ENCODE measurements at places on chromosomes 6 and 20.

DNA sequence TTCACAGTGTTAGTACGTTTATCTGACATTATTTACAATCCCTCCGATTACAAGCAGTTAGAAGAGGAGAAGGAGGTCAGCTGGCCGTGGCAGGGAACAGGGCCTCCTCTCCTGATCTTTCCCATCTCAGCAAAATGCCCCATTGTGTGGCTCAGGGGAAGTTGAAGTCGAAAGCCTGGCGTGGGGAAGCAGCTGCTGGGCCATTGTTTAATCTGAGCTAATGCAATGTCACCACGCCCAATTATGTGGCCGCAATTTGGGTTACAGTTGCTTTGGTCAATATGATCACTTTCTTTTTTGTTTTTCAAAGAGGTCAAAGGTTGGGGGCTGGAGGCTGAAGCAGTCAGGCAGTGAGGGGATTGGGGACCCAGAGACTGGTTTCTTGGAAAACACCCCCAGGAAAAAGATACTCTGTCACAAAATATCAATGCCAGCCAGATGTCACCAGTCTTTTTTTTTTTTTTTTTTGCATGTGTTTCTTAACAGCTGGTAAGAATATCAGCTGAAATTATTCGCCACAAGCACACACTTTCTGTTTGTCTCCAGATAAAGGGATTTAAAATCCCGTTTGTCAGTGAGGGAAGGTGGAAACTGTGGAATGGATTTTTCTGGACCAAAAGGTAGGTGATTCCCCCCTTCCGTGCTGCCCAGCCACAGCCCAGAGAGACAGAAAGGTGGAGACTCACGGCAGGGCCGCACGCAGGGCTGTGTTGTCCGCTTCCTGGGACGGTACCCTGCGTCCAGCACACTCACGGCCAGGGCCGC lies 24.6 kb downstream of the DLL1 start:
- no peak for DNase-seq

DNA sequence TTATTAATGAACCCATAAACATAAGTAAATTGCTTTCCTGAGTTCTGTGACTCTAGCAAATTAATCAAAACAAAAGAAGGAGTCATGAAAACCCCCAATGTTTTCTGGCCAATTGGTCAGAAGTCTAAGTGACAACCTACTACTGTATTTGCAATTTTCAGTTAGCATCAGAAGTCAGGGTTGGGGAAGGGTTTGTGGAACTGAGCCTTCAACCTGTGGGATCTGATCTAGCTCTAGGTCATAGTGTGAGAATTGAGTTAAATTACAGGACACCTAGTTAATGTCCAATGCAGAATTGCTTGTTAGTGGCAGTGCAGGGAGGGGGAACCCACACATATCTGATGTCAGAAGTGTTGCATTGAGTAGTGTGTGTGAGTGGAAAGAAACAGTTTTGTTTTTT lies 142.4 kb downstream of the ISM1 start:
- DNase-seq = no peak

- DNase-seq = no peak
Measured at GRCh38 chr20:38537176-38537575, 43.8 kb upstream of the ADIG start.

DNA sequence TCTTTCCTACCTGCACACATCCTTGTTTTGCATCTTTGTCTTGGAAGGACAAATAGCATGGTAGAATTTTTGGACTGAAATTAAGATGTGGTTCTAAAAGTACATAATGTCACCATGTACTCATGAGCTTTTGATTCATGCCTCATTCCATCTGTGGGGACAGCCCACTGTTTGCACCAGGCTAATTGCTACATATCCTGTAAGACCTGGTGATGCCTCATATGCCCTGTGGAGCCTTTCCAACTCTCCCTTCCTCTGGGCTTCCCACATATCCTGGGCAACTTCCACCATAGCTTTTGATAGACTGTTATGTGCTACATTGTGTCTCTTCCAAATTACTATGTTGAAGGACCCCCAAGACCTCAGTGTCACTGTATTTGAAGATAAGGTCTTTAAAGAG lies 213.6 kb upstream of the PREP start:
- DNase-seq = no peak

DNA sequence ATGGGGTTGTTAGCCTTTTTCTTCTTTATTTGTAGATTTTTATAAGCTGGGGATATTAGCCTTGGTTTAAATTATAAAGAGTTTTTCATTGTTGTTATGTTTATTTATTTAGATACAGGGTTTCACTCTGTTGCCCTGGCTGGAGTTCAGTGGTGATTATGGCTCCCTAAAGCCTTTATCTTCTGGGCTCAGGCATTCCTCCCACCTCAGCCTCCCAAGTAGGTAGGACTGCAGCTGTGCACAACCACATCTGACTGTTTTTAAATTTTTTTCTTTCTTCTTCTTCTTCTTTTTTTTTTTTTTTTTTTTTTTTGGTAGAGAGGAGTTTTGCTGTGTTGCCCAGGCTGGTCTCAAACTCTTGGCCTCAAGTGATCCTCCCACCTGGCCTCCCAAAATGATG lies 80.9 kb downstream of the UBE3D start:
- DNase-seq = no peak

GRCh38 chr20:49245921-49246740 lies 26.9 kb downstream of the DDX27 start:
- DNase-seq = no peak

- DNase-seq = no peak
Measured at GRCh38 chr6:88236612-88237360, 70.6 kb upstream of the CNR1 start.

DNA sequence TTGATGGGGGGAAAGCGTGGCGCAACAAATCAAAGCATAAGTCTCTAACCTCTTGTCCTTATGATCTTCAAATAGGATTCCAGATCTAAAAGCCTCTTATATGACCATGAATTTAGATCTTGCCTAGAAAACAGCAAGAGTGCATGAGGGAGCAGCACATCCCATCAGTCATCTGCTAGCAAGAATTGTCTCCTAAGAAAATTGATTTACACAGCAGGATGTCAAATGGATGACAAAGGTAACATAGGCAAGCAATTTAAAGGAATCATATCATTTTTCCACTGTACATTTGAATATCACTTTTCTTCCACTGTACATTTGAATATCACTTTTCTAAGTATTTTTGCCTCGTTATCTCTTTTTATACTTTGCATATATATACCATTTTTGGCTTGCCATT lies 7.5 kb upstream of the MYLIP start:
- no peak for DNase-seq

DNA sequence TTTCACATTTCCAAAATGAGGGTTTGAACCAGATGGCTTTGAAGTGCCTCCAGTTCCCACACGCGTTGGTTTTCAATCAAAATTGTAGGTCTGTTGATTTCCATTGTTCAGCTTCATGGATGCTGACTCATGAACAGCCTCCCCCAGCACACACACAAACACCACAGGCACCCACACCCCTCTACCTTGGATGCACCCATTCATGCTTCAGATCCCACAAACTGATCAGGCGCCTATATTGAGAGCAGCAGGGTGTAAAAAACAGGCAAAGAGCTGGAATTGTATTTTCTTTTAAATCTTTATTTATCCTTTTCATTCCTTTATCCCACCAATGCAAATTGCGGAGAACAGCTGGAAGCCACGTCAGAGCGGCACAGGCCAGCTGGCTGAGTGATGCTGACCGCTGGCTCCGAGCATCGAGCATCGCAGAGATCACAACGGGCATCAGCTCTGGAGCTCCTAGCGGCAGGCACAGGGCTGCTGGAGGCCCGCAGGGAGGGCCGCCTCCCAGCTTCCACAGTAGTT lies 29.3 kb upstream of the TBC1D7 start:
- DNase-seq = no peak

DNA sequence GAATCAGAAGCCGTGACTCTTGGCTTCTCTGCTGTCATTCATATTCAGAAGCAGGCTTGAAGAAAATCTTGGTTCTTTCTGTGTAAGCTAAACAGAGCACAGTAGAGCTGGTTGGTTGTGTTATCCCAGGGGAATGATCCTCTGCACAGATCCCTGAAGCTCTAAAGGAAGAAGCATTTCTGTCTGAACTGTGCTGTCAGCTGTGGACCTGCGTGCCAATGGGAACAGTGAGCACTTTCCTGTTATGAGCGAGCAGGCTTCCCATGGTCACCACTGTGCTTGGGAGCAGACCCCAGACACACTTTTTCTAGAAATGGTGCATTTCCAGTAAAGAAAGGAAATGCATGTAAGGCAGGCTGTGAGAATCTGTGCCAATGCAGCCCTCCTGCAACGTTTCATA lies 490.2 kb downstream of the EPM2A start:
- DNase-seq = no peak

DNA sequence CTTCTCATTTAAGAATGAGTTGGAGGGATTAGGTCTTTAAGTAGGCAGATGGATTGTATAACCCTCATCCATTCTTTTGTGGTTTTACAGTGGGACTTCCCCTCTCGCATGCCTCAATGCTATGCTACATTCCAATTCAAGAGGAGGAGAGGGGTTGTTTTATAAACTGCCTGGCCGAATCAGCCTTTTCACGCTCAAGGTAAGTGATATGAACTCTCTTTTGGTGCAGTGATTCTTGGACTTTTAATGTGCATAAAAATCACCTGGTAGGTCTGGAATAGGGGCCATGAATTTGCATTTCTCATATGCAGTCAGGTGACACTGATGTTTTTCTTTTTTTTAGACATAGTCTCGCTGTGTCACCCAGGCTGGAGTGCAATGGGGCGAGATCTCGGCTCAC lies 10.8 kb downstream of the ASXL1 start:
- DNase-seq = no peak

- no peak for DNase-seq
Measured at GRCh38 chr6:31639043-31639442, 13.4 kb downstream of the BAG6 start.

- no peak for DNase-seq
Measured at GRCh38 chr6:89209457-89209856, 7.7 kb downstream of the GABRR1 start.

DNA sequence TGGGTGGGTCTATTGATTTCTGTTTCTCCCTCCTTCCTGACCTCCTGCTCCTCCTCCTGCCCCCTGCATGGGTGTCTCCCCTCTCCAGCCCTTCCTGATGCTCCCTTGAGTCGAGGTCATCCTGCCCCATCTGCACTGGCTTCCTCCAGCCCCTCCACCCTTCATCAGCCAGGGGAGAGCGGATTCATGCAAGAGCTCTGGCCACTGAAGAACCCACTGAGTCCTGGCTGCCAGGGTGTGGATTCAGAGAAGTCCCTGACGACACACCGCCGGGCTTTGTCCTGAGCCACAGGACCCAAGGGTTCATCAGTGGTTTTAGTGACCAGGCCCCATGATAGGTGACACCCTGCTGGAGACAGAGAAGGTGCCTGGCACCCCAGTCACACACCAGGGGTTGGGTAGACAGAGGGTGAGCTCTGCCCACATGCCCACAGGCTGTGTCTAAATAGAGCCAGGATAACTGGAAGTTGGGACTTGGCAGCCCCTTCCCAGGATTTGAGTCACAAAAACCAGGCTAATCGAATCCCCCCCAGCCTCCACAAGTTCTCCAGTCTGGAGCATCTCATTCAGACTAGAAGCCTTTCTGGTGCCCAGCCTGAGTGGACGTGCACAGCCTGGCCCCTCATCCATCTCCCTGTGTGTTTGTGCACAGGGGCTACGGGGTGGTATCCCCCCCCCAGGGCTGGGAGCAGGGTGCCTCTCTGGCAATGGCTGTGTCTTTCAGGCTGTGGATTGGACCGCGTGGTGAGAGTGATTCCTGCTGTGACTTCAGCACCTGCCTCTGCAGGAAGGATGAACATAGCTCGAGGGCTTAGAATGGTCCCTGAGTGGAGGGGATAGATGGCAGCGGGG lies 1.2 kb downstream of the GFRA4 start:
- DNase-seq = no peak

GRCh38 chr20:33411242-33411641 lies 9.9 kb upstream of the CDK5RAP1 start:
- DNase-seq = no peak

GRCh38 chr20:51064137-51064536 lies 41.2 kb upstream of the KCNG1 start:
- DNase-seq = no peak

- no peak for DNase-seq
Measured at GRCh38 chr6:117469356-117469755, 13.1 kb upstream of the DCBLD1 start.

GRCh38 chr20:63923651-63924050 lies 28.7 kb downstream of the DNAJC5 start:
- no peak for DNase-seq

Data from stimulated activated CD4-positive, alpha-beta T cell treated with anti-CD3 and anti-CD28 coated beads, TNF-alpha, amount 100 ng/mL, for 1 hour (primary cell).